ENCODE measurements at places on chromosomes 13 and 19. TPM values are rescaled to one million over a fixed set of nuclear protein-coding genes. Genes with fewer than 3 reads are reported as not detected.

DNA sequence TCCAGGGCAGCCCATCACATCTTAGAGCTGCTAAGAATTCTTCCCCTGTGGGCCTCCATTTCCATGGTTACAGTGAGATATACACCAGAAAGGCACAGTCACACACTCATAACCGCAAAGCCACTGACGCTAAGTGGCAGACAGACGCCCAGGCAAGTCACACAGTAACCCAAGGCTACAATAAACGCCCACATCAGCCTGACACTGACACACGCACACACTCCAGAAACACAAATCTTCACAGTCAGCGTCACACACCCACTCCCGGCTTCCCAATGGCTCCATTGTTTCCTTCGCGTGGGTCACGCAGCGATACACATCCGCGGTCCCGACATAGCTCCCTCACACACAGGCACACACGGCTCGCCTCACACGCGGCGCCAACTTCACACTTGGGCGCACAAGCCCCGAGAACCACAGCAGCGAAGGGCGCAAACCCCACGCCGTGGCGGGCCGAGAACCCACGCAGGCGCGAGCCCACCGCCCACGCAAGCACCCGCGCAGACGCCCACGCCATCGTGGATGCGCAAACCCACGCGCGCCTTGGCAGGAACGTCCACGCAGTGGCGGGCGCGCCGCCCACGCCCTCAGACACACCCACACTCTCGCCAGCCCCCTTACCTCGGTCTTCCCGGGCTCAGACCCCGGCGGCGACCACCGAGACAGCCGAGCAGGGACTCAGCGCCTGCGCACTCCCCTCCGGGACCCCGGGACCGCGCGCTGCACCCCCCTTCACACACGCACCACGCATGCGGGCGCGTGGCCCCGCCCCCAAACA, at the start of gene ZNF667:
TSS of gene ZNF667 (minus strand) at position 695 of the 778 bp plus-strand sequence. CDS start 14,975 bp downstream, outside the sequence.
- no peaks in the 10 kb centered on the region for H3K4me1 ChIP-seq
- H3K36me3 ChIP-seq, result no peaks in the 10 kb centered on the region
- H3K4me3 ChIP-seq, result no peak within 1 kb of the TSS
- H3K27me3 ChIP-seq, result no peaks in the 10 kb centered on the region

DNA sequence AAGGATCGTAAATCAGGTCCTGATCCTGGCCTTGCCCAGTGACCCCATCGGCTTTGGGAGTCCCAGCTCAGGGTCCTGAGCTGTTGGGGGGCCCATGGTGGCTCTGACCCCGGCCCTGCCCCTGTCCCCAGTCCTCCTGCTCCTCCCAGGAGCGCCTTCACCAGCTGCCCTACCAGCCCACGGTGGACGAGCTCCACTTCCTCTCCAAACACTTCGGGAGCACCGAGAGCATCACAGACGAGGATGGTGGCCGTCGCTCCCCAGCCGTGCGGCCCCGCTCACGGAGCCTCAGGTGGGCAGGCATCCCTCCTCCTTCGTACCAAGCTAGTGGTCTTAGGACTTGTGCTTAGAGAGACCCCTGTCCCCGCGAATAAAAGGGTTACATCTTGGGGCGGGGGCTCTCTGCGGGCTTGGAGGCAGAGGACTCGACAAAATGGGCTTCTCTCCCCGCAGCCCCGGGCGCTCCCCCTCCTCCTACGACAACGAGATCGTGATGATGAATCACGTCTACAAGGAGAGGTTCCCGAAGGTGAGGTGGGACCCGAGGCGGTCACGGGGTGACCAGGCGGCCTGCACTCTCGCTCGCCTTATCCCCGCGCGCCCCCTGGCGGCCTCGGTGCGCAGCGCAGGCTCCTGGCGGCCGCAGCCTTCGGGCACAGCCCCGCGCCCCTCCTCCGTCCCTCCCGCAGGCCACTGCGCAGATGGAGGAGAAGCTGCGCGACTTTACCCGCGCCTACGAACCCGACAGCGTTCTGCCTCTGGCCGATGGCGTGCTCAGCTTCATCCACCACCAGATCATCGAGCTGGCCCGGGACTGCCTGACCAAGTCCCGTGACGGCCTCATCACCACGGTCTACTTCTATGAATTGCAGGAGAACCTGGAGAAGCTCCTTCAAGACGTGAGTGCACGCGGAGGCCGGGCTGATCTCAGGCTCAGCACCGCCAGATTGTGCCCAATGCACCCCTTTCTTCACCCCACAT, 9.1 kb downstream of the MAST1 start:
- DNase-seq, result no peak
- no peaks in the 10 kb centered on the region for H3K36me3 ChIP-seq

DNA sequence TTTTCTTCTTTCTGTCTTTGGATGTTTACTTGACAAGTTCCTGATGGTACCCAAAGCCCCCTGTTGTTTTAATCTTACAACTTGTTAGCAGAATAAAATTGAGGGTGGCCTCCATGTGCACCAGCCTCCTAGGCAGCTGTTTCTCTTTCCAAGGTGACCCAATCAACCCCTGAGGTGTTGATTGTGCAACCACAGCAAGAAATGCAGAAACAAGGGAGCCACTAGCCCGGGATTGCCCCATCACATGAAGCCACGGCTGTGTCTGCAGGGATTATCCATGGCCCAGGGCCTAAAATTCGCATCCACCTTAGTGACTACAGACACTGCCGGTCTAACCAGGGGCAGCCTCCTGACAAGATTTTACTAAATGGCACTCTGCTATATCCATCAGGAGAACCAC, 14.4 kb downstream of the CEACAM4 start:
- no peak overlapping the region for H3K27ac ChIP-seq
- H3K4me1 ChIP-seq, result no peaks in the 10 kb centered on the region
- no peaks in the 10 kb centered on the region for H3K36me3 ChIP-seq
- H3K27me3 ChIP-seq, result no peaks in the 10 kb centered on the region

- peak; percentile 2 for DNase-seq
- no peaks in the 10 kb centered on the region for H3K36me3 ChIP-seq
- H3K27me3 ChIP-seq, result no peaks in the 10 kb centered on the region
- no peak overlapping the region for H3K27ac ChIP-seq
- H3K4me3 ChIP-seq, result no peak overlapping the region
- no peaks in the 10 kb centered on the region for H3K4me1 ChIP-seq
These were observed 6.4 kb downstream of the GRTP1 start for GRCh38 chr13:113357529-113357928.

The TTC9B gene
- 2.3 TPM for total RNA-seq

Measured in Panc1 (cell line).